A375 (cell line): ENCODE measurements at places on chromosomes 3 and 15. TPM values are rescaled to one million over a fixed set of nuclear protein-coding genes. Genes with fewer than 3 reads are reported as not detected.

Gene CFAP100
- total RNA-seq, result not detected in 2 replicates

Gene ITIH4
- 2.3 and 2.7 TPM in 2 replicates for total RNA-seq

Gene CYP8B1
- 0.11 TPM in 1 of 2 replicates, not detected in the other for total RNA-seq

Gene GUCA1C
- total RNA-seq, result not detected in 2 replicates

Gene SCN11A
- total RNA-seq, result not detected in 2 replicates

Gene COMMD2
- total RNA-seq, result 21.8 and 35.9 TPM in 2 replicates

Gene ATP13A4
- not detected in 2 replicates for total RNA-seq

Gene PAK6
- 0.64 and 0.91 TPM in 2 replicates for total RNA-seq

Gene ITGB5
- 257 and 271 TPM in 2 replicates for total RNA-seq

Gene FRMD4B
- 25.3 and 25.4 TPM in 2 replicates for total RNA-seq

Gene STT3B
- 89.0 and 92.9 TPM in 2 replicates for total RNA-seq

Gene STRIT1
- total RNA-seq, result not detected in 2 replicates

Gene GRK7
- total RNA-seq, result not detected in 2 replicates

Gene RBPMS2
- 0.16 and 0.34 TPM in 2 replicates for total RNA-seq

Gene TRAIP
- 11.6 and 16.4 TPM in 2 replicates for total RNA-seq

Gene STX19
- 0.30 TPM in 1 of 2 replicates, not detected in the other for total RNA-seq

Gene NOX5
- total RNA-seq, result 0.11 and 0.13 TPM in 2 replicates
